ENCODE measurements at places on chromosomes 7 and 10. TPM values are rescaled to one million over a fixed set of nuclear protein-coding genes. Genes with fewer than 3 reads are reported as not detected.

The NEUROG3 gene
- not detected for total RNA-seq

The CPA2 gene
- not detected for total RNA-seq

The HOXA10 gene
- total RNA-seq = 22.1 TPM

The CC2D2B gene
- not detected for total RNA-seq

The PAX4 gene
- not detected for total RNA-seq

The ZDHHC16 gene
- total RNA-seq = 78.6 TPM

The NPY4R gene
- not detected for total RNA-seq

The NAT16 gene
- total RNA-seq = not detected

The BUB3 gene
- total RNA-seq = 117 TPM

Measured in Caki2 (cell line).